ENCODE measurements at places on chromosomes 4 and X.

DNA sequence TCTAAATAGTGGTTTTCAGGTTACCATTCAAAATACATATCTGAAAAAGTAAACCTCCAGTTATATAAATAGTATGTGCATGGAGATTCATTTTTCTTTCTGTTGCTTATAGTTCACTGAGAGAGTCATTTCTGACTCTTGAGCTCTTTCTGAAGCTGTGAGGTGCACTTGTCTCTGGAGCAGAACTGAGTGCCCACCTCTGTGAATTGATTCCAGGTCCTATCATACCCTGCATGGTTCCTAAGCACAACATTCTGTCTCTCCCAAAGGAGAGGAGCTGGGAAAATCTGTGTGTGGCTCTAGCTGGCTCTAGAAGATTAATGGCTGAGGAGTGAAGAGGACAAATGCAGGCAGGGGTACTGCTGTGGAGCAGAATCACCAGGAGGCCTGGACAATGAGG is 161.6 kb upstream of the HCCS start:
- no peak for DNase-seq

DNA sequence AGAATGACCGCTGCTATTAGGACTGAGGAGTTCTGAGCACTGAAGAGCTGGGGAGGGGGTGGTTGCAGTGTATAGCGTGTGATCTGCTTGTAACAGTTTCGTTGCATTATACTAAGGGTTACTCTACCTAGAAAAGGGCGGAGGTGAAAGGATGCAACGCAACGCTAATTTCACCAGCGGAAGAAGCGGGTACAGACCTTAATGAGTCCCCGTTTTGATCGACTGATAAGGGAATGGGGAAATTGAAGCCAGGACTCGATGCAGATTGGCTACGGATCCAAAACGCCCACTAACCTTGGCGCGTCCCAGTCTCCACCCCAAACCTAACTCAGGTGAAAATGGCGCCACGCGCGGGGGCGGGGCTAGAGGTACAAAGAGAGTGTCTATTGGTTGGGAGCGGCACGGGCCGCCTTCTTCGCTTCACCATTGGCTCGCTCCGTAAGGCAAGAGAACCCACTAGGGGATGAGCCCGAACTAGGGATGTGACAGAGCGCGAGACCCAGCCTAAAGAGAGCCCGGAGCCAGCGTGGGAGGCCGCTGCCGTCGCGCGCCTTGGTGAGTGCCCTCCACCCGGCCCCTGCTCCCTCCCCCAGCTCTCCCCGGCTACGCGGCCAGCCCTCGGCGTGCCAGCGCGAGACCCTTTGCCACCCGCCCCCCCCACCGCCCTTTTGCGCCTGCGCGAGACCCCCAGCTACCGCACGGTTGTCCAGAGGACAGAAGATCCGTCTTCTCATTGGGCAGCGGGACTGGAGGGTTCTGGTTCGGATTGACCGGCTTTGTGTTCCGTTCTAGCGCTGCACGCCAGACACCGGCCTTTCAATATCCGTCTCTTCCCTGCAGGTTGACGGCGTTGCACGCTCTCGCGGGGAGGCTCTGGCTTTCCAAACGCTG is at the start of gene EBP:
Gene EBP (plus strand): TSS at position 456 of the 891 bp plus-strand sequence. CDS start 1,964 bp downstream, outside the sequence.
- peak; percentile 99 for DNase-seq

DNA sequence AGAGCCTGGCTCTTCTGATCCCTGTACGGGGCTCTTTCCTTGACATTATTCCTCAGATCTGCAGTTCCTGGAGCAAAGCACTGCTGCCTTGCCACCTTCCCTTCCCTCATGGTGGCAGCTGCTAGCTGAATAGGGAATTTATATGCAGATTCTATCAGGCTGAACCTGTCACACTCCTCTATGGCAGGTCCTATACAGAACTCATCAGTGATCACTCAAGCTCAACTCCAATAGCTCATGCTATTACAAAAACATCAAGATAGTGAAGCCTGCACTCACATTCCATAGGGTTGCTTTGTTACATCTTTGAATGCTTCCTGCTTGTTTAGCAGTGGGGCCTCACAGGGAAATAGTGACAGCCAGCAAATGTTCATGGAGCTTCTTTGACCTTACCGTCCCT is 71.7 kb downstream of the SLC2A9 start:
- no peak for DNase-seq

- no peak for DNase-seq
These were observed 448.3 kb upstream of the ZFP42 start for GRCh38 chr4:187547316-187547715.

DNA sequence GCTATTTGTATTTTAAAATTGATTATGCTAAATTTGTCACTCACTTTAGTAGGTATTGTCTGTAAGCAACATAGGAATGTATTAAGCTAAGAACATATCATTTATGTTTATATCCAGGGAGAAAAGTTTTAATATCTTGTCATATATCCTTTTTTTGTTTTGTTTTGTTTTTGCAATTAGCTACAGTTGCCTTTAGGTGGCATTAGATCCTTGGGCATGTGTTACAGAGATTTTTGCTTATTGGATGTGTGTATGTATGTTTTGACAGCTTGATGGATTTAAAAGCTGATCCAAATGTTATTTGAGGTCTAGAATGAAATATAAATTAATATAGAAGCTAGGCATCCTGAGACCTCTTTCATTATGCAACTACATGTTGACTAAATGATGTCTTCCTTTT is 36.1 kb upstream of the OTUD4 start:
- peak; percentile 34 for DNase-seq

- DNase-seq, result peak; percentile 73
These were observed at the start of gene PABPC4L for GRCh38 chr4:134201216-134202161. PABPC4L (minus strand) TSS chr4:134201789; CDS start chr4:134201019, 770 bp downstream.

- DNase-seq, result no peak
These were observed 24.9 kb downstream of the LHFPL1 start for GRCh38 chrX:112654871-112655270.

DNA sequence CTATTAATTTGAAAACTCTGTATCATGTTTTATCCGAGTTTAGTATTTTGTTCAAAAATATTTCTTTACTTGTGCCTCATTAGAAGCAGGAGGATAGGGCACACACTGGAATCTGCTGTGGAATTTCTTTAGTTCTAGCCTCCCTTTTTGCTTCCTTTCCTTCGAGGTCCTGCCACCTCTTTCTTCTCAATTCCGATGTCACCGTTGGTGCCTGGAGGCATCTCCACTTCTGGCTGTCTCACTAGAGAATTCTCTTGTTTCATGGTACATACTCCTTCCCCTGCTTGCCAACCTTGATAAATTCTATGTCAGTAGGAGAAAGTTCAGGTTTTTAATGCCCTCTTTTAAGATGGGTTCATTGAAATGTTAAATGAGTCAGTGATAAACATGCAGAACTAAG is 140.1 kb downstream of the ANK2 start:
- no peak for DNase-seq

DNA sequence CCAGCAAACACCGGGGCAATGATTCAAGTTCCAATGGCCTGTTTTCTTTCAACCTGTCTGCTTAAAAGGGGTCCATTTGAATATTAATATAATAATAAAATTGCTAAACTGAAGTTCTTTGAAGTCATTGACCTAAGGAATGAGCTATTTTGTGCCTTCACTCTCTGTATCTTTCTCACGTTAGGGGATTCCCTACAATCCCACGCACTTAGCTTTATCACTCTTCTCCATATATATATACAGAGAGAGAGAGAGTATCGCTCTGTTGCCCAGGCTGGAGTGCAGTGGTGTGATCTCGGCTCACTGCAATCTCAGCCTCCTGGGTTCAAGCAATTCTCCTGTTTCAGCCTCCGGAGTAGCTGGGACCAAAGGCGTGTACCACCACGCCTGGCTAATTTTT is 83.9 kb upstream of the NWD2 start:
- no peak for DNase-seq
